WERI-Rb-1 (cell line): ENCODE measurements at places on chromosomes 11 and 22.

GRCh38 chr11:8698917-8699441 lies 16.4 kb downstream of the RPL27A start:
- DNase-seq, result no peak

DNA sequence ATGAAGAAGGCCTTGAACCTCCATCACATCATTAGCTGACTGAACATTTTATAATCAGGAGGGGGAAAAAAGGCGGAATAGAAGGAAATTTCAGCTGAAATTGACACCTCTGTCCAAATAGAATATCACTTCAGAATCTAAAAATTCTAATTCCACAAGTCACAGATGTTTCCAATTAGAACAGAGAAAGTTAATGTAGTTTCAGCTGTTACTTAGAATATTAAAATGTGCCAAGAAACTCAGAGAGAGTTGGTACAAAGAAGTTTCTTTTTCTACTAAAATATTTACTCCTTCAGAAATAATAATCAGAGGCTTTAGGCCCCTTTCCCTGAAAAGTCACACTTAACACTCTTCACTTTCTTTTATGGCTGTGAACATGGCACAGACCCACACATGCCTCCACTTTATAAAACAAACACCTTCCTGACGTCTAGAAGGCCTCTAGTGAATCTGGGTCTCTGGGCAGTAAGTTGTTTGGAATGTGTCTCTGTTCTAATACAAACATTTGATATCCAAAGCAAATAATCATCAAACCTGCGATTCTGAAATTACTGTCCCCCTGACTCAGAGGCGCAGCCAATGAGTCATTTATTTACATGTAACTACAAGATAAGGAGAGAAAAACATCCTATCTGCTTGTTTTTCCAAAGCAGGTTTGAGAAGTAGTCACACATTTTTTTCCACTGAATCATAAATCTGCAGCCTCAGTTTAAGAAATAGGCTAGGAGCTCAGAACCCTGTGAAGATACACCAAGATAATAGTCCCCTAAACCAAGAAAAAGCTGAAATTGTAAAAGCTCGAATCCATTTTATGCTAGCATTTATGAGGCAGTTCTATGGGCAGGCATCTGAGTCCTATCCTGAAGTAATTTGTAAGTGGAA lies 148.4 kb downstream of the ME3 start:
- DNase-seq, result no peak

- no peak for DNase-seq
Measured at GRCh38 chr11:112884012-112884767, 77.0 kb upstream of the NCAM1 start.

- DNase-seq, result no peak
Measured at GRCh38 chr11:93251922-93252321, 54.1 kb upstream of the SLC36A4 start.

DNA sequence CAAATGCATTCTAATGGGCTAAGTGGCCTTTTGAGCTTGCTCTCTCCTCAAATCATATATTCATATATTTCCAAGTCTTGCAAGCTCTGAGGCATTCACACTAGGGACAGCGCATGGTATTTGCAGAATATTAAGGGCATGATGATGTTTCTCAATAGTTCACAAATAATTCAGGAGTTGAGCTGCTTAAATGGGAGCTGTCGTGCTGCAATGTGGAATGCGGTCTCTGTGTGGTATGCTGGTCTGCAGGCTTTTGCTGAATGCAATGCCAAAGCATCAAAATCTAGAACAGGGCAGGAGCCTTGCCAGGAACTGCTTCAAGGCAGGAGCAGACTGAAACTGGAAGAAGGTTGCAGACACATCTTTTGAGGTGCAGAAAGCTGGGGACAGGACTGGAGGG lies 1060.0 kb downstream of the TBC1D22A start:
- DNase-seq, result no peak

DNA sequence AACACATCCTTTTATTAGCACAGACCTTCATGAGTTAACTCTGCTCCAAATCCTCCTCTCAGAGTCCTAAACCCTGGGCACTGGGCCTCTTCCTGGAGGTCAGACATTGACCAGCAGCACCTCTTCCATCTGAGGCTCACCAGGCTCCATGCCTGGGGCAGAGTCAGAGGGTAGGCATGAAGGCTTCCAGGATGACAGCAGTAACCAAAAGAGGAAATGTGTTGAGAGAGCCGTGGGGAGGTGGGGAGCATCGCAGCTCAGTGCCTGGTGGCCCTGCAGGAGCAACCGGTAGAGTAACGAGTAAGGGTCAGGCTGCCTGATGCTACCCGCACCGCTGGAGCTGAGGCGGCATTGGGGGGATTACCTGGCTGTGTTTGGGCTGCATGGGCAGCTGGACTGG lies 9.4 kb upstream of the NAV2 start:
- no peak for DNase-seq

GRCh38 chr22:17217179-17217578 lies 2.1 kb downstream of the ADA2 start:
- no peak for DNase-seq

DNA sequence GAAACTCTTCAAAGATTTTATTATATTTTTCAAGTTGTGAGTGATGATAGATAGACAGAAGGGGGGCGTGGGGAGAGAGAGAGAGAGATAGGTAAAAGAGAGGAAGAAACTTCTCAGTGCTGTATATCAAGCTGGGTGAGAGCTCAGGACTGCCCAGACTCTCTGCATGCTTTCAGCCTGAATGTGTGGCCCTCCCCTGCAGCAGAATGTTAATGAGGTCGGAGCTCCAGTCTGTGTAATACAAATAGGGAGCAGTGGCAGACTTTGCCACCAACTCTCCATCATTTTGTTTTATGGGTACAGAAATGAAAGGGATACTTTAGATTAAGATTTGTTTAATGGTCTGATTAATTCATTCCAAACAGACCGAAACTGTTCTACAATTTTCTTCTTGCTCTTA lies 752.8 kb downstream of the OPCML start:
- no peak for DNase-seq

- DNase-seq, result no peak
Measured at GRCh38 chr11:31645747-31646146, 136.2 kb downstream of the ELP4 start.

- DNase-seq, result no peak
Measured at GRCh38 chr11:35355102-35355749, 64.1 kb downstream of the SLC1A2 start.

DNA sequence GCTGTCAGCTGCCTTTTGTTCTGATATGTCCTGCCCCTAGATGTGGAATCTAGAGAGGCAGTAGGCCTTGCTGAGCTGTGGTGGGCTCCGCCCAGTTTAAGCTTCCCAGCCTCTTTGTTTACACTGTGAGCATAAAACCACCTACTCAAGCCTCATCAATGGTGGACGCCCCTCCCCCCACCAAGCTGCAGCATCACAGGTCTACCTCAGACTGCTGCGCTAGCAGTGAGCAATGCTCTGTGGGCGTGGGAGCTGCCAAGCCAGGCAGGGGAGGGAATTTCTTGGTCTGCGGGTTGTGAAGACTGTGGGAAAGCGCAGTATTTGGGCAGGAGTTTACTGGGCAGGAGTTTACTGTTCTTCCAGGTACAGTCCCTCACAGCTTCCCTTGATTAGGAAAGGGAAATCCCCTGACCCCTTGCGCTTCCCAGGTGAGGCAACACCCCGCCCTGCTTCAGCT lies 98.5 kb downstream of the SMCO4 start:
- peak; percentile 14 for DNase-seq

DNA sequence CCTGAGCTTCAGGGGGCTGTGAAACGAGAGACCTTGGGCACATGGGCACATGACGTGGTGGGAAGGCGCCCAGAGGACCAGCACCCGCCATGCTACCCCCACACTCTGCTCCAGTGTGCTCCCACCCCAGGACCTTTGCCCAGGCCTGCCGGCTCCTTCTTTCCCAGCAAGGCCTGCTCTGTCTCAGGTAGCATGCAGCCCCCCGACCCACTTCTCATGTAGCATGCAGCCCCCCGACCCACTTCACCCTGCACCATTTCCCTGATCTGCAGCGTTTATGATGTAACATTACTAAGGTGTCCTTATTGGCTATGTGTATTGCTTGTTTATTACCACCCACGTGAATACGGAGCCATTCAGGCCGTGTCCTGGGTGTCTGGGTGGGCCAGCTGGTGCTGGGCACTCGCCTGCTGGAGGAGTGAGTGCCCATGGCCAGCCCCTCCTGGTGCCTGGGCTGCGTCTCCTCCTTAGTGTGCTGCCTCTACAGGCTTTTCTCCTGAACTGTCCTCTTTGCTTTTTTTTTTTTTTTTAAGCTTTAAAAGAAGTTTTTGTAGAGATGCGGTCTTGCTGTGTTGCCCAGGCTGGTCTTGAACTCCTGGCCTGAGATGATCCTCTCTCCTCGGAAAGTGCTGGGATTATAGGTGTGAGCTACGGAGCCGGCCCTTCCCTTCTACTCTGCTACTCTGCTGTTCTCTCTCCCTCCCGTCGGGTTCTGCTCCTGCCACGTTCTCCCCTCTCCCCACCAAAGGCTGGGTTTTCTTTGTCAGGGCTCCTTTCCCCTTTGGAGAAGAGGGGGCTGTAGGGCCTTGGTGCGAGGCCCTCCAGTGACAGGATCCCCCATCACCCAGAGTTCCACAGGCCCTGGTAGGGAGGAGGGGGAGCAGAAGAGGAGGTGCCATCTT lies 29.4 kb downstream of the LRP5 start:
- no peak for DNase-seq

DNA sequence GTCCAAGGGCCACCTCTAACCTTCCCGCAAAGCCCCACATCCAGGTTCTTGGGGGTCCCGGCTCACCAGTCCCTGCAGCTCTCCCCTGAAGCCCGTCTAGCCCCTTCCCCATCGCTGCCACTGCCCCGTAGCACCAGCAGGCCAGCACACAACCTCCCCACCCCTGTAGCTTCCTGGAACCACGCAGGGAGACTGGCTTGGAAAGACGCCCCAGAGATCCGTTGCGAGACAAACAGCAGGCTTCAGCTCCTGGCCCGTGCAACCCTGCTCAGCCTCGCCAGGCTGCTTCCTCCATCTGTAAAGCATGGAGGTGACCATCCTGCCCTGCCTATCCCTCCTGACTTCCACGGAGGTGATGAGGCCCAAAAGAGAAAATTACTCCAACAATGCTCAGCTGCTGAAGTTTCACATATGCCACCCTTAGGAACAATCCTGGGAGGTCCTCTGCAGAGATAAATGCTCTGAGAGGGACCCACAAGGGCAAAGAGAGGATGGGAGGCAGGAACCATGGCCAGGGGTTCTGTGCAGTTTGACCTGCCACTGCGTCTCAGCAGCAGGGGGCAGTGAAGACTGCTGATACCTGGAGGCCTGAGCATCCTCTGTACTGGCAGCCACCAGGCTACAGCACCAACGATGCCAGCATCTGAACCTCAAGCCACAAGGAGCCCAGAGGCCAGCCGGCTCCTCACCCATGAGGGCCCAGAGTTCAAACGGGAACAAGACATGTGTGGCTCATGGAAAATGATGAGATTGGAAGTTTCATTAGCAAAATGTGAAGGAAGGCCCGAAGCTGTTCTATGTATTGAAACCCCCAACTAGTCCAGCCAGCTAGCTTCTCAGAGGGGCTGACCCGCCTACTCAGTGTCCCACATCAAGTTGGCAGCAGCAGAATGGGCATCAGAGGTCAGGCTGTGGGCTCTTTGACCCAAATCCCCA lies 16.1 kb downstream of the DGCR2 start:
- no peak for DNase-seq

DNA sequence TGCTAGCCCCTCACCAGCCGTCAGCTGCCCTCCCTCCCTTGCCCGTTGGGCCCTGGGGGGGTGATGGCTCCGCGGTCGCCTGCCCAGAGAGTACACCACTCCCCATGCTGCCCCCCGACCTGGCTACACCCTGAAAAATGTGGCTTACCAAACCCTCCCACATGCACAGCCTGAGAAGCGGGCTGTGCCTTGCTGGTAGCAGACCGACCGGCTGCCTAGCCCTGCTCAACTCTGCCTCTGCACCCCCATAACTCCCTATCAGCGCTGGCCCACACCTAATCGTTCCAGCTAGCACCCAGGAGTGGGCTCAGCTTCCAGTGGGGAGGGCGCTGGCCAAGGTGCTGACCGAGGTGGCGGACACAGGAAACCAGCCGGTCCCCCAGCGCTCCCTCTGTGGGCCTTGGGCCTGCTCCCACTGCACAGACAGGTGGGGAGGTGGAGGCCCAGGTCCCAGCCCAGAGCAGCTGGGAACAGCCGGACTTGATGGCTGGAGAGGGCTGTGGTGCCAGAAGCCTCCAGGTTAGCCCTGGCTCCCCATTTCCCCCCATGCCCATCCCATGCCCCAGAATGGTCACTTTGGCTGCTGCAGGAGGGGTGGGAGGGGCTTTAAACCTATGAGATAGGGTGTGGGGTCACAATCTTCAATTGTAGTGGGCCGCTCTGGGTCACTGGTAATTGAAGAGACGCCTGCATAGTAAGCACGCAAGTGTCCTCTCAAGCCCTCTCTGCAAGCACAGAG lies 32.1 kb upstream of the PRODH start:
- no peak for DNase-seq

GRCh38 chr22:43001271-43002201 lies 13.4 kb downstream of the PACSIN2 start:
- DNase-seq, result no peak

- no peak for DNase-seq
Measured at GRCh38 chr11:7167976-7168740, 79.4 kb downstream of the RBMXL2 start.

GRCh38 chr22:35334004-35334403 lies 34.3 kb downstream of the TOM1 start:
- no peak for DNase-seq

DNA sequence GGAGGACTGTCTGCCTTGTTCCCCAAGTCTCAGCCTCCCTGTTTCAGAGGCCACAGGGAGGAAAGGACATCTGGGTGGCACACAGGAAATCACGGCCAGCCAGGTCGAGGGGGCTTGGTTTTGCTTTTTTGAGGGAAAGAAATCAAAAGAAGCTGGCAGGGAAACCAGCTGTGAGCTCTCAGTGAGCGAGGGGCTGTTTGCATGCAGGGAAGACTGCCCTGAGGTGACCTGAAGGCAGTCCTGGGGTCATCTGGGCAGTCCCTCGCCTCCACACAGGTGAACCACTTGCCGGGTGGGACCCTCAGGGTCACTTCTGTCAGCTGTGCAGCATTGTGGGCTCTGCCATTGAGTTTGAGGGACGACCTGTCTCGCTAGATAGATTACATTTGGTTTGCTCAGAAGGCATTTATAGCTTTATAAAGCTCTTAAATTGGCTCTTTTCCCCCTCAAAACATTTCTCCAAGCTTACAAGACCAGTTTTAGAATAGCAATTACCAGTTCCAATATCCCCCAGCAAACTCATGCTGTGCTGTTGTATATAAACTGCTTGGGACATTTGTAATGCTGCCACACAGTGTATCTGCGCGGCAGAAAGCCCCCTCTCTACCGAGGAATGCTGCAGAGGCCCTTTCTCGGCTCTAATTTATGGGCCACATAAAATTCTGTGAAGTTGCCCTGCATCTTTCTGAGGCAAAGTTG lies 28.3 kb downstream of the PKNOX2 start:
- no peak for DNase-seq

- no peak for DNase-seq
Measured at GRCh38 chr11:6365659-6366058, 24.6 kb upstream of the SMPD1 start.

DNA sequence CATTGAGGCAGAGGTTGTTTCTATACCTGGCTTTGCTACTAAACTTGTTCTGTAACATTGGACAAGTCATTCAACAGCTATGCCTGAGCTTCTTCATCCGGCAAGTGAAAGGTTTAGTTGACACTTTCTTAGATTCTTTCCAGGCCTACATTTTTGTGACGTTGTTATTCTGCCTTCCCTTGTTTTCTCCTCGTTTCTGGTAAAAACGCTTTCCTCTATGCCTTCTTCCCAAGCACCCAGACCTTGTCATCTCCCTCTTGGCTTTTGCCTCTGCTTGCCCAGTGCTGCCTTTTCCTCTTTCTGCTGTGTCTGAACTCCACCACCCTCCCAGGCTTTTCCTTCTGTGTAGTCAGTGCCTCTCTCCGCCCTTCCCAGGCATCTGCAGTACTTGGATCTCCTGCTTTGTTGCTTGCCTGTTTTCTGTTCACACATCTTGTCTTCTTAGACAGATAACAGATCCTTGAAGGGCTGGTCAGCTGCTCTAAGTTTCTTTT lies 1.4 kb upstream of the AMOTL1 start:
- no peak for DNase-seq
